Activated CD8-positive, alpha-beta memory T cell treated with anti-CD3 and anti-CD28 coated beads for 1 hour (primary cell): ENCODE measurements at places on chromosomes 7 and 10.

GRCh38 chr7:151083071-151083823 lies at the start of gene TMUB1:
Gene TMUB1, minus strand, starts transcription at chr7:151083493. Its CDS starts 930 bp downstream, at chr7:151082563.
- peak; percentile 74 for DNase-seq

- no peak for DNase-seq
Observed at GRCh38 chr7:100568896-100569844, 4.5 kb downstream of the SAP25 start.

GRCh38 chr7:11707606-11708193 lies 124.3 kb downstream of the THSD7A start:
- no peak for DNase-seq

DNA sequence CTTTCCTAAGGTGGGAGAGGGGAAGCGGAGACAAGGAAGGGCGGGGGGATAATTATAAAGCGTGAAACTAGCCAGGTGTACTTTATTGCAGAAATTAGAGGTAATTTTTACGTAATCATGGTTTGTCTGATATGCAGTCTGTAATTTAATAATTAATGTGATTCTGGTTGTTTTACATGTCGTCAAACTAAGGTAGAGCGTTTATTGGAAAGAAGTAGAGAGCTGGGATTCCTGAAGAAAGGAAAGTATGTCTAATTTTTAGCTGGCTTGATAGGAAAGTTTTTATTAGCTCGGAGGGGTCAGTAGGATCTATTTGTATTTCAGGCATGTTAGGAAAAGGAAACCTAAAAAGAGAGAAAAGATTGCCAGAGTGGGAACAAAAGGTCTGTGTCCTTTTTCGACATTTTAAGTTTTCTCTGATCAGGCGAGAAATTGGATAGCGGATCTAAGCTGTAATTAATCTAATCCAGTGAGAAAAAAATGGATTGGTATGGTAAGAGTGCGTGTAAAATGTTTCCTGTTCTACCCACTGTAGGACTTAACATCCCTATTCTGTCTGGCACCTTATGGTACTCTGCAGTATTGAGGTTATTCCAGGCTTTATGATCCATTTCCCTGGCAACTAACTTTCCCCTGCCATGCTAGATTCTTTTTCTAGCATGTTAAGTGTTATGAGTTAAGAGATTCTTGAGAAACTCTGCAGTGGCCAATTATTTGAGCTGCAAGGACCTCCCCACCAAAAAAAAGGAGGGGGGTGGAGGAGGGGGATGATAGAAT lies 1.4 kb downstream of the CELF2 start:
- no peak for DNase-seq

DNA sequence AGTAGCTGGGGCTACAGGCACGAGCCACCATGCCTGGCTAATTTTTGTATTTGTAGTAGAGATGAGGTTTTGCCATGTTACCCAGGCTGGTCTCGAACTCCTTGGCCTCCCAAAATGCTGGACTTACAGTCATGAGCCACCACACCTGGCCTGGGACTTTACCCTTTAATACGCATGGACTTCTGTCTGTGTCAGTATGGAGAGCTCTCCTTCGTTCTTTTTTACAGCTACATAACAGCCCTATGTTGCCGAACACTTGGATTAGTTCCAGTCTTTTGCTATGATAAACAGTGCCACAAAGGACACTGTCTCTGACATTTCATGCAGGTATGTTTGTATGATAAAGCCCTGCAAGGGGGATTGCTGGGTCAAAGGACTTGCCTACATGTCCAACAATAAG lies 10.9 kb upstream of the OAT start:
- DNase-seq = no peak

- no peak for DNase-seq
Observed at GRCh38 chr10:89845541-89846280, 144.3 kb downstream of the KIF20B start.
